ENCODE measurements at places on chromosomes 1 and 21.
A peak's percentile ranks its signal among the peaks of the same experiment; 100 is the strongest.

DNA sequence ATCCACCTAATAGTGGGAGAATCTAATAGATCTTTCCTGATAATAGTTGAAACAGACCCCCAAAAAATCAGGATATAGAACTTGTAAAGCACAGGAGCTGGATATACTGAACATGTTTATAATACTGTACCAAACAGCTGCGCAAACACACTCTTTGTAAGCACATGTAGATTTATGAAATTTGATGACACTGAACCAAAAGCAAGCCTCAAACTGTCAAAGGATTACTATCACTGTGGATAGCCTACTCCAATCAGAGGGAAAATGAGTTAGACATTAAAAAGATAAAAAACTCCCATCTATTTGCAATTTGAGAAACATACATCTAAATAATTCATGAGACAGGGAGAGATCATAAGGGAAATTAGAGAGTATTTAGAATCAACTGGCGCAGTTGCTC lies 26.1 kb downstream of the RCAN3 start:
- no peak for DNase-seq

DNA sequence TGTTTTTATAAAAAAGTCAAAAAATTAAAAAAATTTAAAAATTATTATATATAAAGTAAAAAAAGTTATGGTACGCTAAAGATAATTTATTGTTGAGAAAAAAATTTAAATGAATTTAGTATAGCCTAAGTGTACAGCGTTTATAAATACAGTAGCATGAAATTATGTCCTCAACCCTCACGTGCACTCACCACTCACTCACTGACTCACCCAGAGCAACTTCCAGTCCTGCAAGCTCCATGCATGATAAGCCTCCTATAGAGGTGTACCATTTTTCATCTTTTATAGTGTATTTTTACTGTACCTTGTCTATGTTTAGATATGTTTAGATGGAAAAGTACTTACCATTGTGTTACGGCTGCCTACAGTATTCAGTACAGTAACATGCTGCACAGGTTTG lies 5.1 kb downstream of the DISC1 start:
- no peak for DNase-seq

GRCh38 chr21:44005071-44005470 lies 7.0 kb upstream of the TRAPPC10 start:
- DNase-seq, result no peak

- DNase-seq, result peak; percentile 82
These were observed 45.5 kb downstream of the CD46 start for GRCh38 chr1:207797229-207797973.

DNA sequence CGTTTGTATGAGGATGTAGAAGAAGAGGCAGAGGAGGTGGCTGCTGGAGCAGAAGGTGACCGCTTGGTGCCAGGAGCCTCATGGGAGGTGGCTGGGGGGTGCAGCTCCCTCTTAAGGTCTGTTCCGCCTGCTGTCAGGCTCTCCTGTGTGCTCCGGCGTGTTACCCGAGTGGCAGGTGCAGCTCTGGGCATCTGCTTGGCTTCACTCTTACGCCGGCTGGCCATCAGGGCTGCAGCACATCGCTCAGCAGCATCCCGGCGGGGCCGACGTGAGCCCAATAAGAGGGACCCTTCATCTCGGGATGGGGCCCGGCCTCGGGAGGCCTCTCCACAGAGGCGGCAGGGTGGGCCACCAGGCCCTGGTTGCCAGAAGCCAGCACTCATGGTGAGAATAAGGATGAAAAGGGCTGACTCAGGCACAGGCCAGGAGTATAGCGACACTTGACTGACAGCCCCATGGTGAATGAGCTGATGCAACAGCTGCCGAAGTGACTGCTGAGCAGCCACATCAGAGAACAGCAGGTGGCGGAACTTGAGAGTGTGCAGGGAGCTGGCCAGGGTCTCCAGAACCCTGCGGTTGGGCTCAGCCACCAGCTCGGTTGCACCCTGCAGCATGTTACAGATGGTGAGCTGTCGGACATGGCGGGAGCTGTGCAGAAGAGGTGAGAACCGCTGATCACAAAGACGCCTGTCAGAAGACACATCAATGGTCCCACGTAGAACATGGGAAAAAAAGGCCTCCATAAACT lies 17.5 kb downstream of the LRRC41 start:
- DNase-seq, result no peak

GRCh38 chr1:151340870-151341754 lies 5.9 kb downstream of the RFX5 start:
- DNase-seq, result peak; percentile 86

GRCh38 chr1:7375781-7376660 lies 395.1 kb upstream of the VAMP3 start:
- DNase-seq, result no peak

- no peak for DNase-seq
These were observed at the start of gene MASP2 for GRCh38 chr1:11046625-11047365. Gene MASP2 (minus strand): TSS chr1:11047239. CDS start chr1:11047207, 32 bp downstream.

- DNase-seq, result peak; percentile 15
These were observed 1.8 kb downstream of the NPPA start for GRCh38 chr1:11845641-11846335.

- no peak for DNase-seq
These were observed 139.3 kb downstream of the NFIA start for GRCh38 chr1:61221642-61222041.

- DNase-seq, result peak; percentile 54
These were observed 6.0 kb upstream of the PIGC start for GRCh38 chr1:172449585-172450523.

DNA sequence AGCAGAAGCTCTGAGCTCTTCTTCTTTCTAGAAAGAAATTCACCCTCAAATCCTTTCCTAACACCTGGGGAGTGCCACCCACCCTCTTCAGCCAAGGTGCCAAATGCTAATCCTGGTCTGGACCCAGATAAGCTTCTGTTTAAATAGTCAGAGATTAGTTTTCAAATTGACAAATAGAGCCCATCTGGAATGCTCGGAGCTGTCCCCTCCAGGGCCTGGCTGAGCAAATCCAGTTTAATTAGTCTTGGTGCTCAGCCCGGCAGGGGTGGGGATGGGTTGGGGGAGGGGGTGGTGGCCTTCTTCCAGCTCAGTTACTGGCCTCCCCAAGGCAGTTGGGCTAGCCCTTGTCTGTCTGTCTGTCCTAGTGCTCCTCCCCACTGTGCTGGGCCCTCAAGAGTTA lies 269.5 kb downstream of the GRIK3 start:
- DNase-seq, result no peak

DNA sequence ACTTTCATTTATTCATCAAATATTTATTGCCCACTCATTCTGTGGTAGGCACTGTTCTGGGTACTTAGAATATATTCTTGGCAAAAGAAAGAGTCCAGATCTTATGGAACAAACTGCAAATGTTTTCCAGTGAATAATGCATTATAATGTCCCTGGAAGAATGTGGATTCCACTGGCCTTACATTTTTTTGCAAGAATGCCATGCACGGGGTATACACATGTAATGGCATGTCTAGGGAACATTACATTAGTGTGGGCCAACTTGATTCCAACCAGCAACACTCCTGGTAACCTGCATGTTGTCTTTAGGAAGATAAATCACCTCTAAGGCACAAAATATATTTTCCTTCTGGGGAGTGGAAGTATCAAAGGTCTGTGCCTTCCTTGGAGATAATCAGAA lies 33.0 kb upstream of the IFI44L start:
- peak; percentile 48 for DNase-seq

- no peak for DNase-seq
These were observed 295.4 kb downstream of the AKT3 start for GRCh38 chr1:243554686-243555085.

Measured in fibroblast of skin of abdomen (primary cell).